ENCODE measurements at places on chromosomes 6 and 20.

DNA sequence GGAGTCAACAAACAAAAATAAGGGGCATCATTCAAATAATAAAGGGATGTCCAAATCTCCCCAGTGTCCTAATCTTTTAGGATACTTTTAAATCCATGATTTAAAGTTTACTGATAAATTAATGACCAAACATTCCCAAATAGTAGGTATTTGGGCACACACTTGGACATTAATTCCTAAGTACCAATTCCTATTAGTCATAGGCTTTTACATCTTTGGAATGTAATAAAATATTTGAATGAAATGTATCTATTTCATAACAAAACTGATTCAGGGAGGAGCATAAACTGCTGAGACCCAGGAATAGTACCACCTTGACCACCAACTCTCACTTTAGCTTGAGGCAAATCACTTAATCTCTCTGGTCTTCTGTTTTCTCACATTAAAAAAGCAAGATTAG lies 44.3 kb downstream of the VGLL2 start:
- DNase-seq = no peak

DNA sequence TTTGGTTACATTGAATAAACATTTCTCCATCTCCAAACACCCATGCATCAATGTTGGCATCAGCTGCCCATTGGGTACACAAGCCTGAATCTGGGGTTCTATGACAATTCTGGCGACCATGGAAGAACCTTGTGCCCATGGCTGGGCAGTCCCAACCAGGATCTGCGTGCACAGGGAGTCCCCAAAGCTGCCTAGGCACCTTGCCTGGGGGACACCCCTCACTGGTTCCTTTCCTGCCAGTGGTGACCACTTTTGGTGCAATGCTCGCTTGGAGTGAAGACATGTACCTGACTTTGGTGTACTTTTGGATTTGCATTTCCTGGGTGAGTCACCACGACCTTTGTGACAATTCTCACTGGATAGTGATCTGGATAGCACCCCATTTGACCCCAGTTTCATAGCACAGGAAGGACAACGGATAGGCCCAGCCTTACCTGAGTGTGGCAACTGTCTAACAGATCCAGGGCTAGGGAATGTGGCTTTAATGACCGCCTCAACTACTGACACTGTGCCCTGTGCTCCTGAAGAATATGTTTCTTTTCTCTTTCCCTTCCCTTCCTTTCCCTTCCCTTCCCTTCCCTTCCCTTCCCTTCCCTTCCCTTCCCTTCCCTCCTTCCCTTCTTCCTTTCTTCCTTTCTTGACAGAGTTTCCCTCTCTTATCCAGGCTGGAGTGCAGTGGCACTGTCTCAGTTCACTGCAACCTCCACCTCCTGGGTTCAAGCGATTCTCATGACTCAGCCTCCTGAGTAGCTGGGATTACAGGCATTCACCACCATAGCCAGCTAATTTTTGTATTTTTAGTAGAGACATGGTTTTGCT lies 7.1 kb downstream of the SPINT3 start:
- no peak for DNase-seq

DNA sequence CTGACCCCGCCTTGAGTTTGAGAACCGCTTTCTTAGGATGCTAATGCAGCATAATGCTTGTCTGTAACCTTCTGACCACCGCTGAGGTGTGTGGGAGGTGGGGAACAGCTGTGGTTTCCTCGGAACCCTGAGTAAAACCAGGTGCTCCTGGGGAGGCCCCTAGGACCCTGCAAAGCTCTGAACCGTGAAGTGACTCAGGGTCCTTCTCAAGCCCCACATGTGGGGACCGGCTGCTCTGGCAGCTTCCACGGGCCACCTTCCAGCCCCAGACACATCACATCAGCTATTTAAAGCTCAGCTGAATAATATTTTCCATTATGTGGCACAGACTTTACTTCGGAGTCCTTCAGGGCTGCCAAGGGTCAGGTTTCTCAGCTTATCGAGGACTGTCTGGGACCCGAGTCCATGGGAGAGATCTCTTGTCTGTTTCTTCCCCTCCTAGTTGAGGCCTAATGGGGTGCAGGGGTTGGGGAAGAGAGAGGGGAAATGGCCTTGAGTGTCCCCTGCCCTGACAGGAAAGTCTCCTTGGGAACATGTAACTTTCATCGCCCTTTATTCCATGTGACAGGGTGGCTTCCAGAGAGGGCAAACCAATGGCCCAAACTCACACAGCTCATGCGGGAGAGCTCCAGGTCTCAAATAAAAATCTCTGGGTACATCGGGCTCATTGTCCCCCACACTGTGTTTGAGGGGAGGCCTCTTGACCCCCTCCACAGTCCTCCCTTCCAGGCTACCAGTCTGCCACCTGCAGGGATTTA lies 186.1 kb upstream of the SLC24A3 start:
- DNase-seq = no peak

DNA sequence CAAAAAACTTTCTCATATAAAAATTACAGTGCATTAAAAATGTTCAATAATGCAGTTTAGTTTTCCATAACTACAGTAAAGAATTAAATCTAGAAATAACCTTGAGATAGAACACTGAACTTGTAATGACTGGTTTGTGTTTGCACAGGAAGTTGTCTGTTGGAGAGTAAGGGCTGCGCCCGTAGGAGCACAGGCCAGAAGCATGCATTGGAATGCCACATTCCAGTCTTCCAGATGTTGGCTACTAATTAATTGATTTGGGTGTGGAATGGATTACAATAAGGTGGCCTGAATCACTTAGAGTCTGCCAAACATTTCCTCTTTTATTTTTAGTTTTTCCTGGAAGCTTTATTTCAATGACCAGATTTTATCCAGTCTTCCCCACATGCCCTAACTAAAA lies 582.6 kb upstream of the MMS22L start:
- DNase-seq = no peak

DNA sequence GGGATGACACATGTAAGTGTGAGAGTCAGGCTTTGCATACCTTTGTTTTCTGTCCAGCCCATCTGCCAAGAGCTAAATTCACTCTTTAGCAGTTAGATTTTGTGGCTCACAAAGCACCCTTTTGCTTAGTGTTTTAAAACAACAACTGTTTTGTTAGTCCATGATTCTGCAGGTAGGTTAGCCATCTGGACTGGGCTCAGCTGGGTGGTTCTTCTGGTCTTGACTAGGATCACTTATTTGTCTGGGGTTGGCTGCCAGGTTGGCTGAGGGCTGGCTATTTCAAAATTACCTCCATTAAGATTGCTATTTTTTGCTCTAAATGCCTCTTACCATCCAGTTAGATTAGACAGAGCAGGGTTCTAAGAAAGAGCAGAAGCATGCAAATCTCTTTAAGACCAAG lies 489.3 kb downstream of the BTBD3 start:
- DNase-seq = no peak

- no peak for DNase-seq
Observed at GRCh38 chr6:169370054-169370453, 116.4 kb upstream of the THBS2 start.

DNA sequence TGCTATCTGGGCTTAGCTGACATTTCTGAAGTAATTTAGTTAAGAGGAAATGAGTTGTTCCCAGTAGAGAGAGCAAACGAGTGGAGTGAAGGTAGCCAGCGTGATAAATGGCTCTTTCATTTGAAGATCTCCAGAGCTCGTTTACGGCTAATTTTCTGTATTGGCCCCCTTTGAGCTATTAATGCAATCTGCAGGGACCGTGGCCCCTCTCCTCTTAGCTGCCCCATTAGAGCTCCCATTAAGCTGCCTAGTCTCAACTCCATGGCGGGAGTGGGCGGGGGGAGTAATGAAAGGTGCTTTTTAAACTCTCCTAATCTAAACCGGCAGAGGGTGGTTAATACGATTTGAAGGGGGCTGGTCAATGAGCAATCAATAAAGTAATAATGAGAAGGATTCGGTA lies 12.5 kb downstream of the TFAP2B start:
- no peak for DNase-seq

All from CD4-positive, alpha-beta T cell (primary cell).